Stimulated activated CD4-positive, alpha-beta T cell treated with anti-CD3 and anti-CD28 coated beads, Interleukin-2, amount 100 ng/mL, for 48 hours (primary cell): ENCODE measurements at places on chromosomes 16 and 17.
A peak's percentile ranks its signal among the peaks of the same experiment; 100 is the strongest.

- no peak for DNase-seq
Observed at GRCh38 chr16:5428932-5429331, 331.3 kb upstream of the EEF2KMT start.

DNA sequence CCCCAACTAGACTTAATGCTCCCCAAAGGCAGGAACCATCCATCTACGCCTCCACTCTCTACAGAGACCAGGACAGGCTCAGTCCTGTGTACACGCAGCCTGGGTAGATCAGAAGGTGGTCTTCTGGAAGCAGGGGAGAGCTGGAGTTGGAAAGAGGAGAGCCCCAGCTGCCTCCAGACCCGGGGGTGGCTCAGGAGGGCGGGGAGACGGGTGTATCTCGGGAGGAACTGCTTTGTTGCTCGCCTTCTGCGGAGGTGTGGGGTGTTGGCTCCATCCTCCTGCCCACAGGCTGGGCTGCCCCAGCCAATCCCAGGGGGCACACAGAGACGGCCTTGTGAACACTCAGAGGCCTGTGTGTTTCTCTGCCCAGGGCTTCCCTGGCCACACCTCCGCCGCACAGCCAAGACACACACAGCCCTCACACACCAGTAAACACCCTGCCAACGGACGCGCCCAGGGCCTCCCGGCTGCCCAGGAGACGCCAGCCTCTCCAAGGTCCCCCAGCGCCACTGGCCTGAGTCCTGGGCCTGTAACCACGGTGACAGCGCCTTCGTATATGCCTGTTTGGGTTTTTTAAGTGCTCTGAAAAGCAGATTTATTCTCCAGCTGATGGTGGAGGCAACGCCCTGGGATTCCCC lies 143.4 kb upstream of the CDC42EP4 start:
- no peak for DNase-seq

DNA sequence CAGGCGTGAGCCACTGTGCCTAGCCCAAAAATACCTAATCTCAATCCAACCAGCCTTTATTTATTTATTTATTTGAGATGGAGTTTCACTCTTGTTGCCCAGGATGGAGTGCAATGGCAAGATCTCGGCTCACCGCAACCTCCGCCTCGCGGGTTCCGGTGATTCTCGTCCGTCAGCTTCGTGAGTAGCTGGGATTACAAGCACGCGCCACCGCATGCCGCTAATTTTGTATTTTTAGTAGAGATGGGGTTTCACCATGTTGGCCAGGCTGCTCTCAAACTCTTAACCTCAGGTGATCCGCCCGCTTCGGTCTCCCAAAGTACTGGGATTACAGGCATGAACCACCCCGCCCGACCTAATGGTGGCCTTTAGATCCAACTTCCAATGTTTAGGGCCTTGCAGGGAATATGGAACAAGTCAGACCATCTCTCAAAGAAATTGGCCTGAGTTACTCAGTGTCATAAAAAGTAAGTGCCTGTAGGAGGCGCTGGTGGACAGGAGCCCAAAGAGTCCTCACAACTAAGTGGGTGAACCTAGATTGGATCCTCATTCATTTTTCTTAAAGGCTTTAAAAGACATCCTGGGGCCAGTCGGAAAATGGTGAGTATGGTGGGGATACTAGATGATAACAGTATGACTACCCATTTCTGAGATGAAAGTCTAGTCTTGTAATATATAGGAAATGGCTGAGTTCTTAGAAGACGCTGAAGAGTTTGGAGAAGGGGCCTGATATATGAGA lies 4.6 kb downstream of the ZSCAN10 start:
- peak; percentile 65 for DNase-seq

DNA sequence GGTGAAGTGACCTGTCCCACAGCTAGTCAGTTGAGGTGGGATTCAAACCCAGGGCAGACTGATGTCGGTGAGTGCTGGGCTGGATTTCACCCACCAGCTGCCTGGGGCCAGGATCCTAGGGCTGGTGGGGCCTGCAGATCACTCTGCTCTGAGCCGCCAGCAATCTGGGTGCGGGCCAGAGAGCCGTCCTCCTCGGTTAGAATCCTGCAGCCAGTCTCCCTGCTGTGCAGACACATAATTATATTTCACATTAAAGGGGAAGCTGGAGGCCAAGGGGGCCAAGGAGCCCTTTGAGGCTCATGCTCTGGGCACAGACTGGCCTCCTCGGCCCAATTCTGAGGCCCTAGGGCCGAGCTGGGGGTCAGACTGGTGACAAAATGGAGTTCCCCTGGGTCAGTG lies 996 bp upstream of the KCNJ12 start:
- no peak for DNase-seq

- DNase-seq = no peak
Observed at GRCh38 chr17:6043405-6043804, 26.8 kb upstream of the WSCD1 start.

DNA sequence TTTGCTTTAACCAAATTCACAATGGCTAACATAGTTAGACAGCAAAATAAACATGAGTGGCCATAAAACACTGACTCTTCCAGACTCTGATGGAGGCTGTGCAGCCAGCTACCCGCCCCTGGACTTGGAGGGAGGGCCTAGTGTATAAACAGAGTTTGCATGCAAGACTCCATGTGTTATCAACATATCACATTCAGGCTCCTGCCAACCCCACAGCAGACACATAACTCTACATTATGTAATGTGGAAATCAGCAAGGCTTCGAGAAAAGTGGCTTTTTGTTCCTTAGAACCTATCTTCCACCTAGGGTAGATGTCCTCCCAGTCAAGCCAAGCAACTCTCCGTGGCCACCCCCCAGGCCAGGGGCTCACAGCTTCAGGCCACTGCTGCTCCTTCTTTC lies 19.3 kb upstream of the SOX9 start:
- no peak for DNase-seq

- no peak for DNase-seq
Observed at GRCh38 chr17:78144147-78144719, 2.0 kb upstream of the C17orf99 start.

DNA sequence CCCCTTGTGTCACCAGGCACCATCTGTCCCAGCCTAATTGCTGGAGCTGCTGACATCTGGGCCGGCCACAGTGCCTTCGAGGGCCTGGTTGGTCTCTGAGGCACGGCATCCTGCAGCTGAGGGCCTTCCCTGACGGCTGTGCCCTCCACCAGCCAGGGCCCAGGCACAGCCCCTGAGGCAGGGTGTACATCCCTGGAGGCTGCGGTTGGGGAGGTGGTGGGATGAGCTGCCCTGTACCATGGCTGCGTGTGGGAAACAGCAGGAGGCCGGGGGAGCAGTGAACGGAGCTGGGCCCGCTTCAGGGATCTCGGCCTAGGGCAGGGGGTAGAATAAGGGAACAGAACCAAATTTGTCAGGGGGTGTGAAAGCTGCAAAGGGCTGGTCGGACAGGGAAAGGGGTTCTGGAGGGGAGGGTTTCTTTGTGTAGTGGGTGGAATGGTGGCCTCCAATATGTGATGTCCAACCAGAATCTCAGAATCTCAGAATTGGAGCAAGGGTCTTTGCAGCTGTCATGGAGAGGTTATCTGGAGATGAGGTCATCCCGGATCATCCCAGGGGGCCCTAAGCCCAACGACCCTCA lies 10.0 kb upstream of the SLC38A10 start:
- no peak for DNase-seq

DNA sequence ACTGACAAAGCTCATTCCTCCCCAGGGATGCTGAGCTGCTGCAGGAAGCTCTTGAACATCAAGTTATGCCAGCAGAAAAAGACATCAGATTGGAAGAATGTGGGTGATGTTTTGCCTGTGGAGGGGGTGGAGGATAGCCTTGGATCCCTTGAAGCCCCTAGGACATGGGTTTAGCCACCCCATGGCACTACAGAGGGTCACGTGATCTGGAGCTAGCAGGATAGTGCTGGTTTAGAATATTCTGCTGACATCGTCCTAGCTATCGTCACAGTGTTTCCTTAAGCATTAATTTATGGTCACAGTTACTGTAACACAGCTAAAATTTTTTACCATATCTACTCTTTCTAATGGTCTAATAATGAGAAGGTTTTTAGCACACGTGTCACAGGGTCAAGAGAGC lies 20.2 kb upstream of the MON1B start:
- DNase-seq = no peak

- DNase-seq = no peak
Observed at GRCh38 chr17:55699181-55699860, 23.3 kb downstream of the TMEM100 start.

DNA sequence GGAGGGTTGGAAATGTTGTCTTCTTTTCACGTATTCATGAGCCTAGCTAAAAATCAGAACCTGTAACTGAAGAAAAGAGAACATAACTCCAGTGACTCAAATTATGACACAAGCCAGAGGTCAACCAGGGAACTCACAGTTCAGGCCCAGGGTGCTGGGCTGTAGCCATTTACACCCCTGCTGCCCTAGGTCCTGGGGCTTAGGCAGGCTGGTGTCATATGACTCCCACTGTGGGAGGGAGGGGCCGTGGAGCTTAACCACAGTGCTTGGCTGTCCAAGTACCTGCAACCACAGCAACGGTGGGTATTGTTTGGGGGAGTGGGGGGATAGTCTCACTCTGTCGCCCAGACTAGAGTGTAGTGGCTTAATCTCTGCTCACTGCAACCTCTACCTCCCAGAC lies 71.1 kb upstream of the AMZ2 start:
- DNase-seq = no peak

GRCh38 chr17:66959641-66960375 lies 4.7 kb upstream of the CACNG4 start:
- DNase-seq = no peak

DNA sequence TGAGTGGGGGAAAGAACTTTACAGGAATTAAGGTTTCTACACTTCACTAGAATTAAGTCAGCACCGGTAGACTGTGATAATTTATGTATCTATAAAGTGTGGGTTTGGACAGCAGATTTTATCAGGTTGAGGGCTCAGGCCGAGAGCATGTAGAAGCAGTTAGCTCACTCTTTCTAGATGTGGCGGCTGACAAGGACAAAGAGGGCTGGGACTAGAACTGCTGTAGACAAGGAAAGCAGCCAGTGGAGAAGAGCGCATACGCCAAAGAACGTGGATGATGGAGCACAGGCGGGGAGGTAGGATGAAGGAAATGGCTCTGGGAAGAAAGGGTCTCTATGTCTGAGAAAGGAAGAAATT lies 504 bp upstream of the GOSR1 start:
- DNase-seq = peak; percentile 21

GRCh38 chr17:72656130-72656763 lies 436.2 kb downstream of the SLC39A11 start:
- no peak for DNase-seq

DNA sequence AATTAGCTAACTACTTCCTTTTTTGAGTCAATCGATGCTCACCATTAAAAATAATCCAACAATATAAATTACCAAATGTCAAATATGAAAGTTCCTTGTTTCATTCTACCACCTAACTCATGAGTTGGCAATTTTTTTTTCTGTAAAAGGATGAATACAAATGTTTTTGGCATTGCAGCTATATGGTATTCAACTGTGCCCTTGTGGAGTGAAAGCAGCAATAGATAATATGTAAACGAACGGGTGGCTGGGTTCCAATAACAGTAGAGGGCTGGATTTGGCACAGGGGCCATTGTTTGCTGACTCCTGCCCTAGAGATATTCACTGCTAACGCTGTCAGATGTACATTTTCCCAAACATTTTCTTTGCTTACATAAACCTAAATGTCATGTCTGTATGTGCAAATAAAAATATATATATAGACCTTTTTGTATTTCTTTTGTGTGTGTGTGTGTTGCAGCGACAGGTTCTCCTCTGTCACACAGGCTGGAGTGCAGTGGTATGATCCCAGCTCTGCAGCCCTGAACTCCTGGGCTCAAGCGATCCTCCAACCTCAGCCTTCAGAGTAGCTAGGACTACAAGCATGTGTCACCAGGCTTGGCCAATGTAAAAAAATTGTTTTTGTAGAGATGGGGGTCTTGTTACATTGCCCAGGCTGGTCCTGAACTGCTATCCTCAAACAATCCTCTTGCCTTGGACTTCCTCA lies 73.9 kb downstream of the RPGRIP1L start:
- no peak for DNase-seq

- DNase-seq = peak; percentile 3
Observed at GRCh38 chr17:14019186-14019956, 49.9 kb upstream of the COX10 start.

GRCh38 chr16:57020651-57021050 lies 31.3 kb downstream of the NLRC5 start:
- no peak for DNase-seq

DNA sequence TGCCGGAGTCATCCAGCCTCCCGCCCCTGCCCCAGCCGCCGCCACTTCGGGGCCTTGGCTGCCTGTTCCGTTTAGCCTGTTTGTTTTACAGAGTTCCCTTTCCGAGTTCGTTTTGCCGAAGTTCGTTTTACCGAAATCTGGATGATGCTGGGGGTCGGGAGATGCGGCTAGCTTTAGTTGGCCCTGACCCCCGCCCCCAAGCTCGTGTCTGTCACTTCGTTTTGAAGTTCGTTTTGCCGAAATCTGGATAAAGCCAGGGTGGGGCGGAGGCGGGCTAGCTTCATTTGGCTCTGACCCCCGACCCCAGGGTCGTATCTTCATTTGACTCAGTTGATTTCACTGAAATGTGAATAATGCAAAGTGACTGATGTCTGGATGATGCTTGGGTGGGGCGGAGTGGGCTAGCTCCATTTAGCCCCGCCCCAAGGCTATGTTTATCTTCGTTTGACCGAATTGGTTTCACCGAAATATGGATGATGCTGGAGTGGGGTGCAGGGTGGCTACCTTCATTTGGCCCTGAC lies 591 bp downstream of the PSMD7 start:
- peak; percentile 31 for DNase-seq

DNA sequence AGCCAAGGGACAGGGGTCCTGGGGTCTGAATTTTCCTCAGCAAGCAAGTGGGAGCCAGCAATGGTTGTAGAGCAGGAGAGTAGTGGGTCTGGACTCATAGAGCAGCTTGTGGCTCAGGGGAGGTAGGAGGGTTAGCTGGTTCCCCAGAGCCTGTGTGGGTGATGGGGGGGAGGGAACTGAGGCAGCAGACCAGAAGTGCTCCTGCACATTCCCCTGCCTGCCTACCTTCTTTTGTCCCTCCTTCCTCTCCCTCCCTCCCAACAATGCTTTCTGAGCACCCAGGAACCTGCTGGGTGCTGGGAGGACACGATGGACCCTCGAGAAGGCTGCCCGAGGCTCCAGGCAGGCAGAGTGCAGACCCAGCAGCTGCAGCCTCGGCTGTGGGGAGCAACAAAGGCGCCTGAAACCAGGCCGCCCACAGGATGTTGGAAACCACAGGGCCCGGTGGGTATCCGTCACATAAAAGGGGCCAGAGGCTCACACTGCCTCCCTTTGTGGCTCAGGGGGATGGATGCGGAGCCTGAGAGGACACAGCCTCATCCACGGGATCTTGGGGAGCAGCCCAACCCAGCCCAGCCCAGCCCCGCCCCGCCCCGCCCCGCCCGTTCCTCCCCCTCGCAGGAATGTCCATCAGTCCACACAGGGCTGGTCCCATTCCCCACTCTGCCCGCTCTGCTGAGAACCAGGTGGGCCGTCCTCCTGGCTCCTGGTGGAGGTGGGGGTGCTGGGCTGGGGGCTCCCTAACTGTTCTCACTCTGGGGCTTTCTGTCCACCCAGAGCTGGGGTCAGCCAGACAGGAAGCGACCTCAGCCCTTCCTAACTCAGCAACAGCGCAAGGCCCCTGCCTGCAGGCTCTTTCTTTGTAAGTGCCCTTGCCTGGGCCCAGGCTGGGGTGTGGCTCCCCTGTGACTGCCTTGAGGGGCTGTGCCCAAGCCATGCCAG lies 1.7 kb upstream of the NLRC3 start:
- peak; percentile 54 for DNase-seq

- no peak for DNase-seq
Observed at GRCh38 chr17:71779482-71779881, 341.3 kb upstream of the SOX9 start.

GRCh38 chr16:86297391-86297790 lies 212.9 kb upstream of the FOXF1 start:
- DNase-seq = no peak
